ENCODE measurements at places on chromosomes 1 and 21. TPM values are rescaled to one million over a fixed set of nuclear protein-coding genes. Genes with fewer than 3 reads are reported as not detected.

Gene LRRC40
- 23.2 TPM for total RNA-seq

Gene NUDT4B
- 0.41 TPM for total RNA-seq

Gene RAB3B
- 0.07 TPM for total RNA-seq

Gene CCDC24
- 1.2 TPM for total RNA-seq

Gene C1orf50
- total RNA-seq, result 4.0 TPM

- no peak for DNase-seq
Measured at GRCh38 chr1:42231253-42231652, 66.7 kb upstream of the GUCA2A start.

- no peak for DNase-seq
Measured at GRCh38 chr1:155199792-155200191, 7.9 kb downstream of the THBS3 start.

- no peak for DNase-seq
Measured at GRCh38 chr21:45471525-45472221, 66.7 kb downstream of the COL18A1 start.

GRCh38 chr1:163094182-163094581, 25.0 kb downstream of the RGS4 start:
- DNase-seq, result no peak

GRCh38 chr1:245288796-245289195, 134.0 kb downstream of the KIF26B start:
- no peak for DNase-seq

DNA sequence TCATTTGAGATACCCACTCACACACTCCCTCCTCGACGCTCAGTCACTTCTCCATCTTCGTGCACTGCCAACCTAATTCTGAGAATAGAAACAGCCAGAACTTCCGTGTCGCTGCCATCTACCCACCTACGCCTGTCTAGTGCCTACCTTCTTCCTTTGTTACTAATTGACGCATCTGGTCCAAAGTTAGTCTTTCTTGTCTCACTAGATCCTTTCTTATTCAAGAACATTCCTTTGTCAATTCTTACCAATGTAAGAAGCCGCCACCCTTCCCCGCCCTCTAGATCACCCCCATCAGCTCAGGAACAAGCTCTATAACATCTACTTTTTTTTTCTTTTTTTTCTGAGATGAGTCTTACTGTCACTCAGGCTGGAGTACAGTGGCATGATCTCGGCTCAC, 3.7 kb downstream of the PADI6 start:
- no peak for DNase-seq

- no peak for DNase-seq
Measured at GRCh38 chr1:81510701-81511100, 290.0 kb upstream of the ADGRL2 start.

DNA sequence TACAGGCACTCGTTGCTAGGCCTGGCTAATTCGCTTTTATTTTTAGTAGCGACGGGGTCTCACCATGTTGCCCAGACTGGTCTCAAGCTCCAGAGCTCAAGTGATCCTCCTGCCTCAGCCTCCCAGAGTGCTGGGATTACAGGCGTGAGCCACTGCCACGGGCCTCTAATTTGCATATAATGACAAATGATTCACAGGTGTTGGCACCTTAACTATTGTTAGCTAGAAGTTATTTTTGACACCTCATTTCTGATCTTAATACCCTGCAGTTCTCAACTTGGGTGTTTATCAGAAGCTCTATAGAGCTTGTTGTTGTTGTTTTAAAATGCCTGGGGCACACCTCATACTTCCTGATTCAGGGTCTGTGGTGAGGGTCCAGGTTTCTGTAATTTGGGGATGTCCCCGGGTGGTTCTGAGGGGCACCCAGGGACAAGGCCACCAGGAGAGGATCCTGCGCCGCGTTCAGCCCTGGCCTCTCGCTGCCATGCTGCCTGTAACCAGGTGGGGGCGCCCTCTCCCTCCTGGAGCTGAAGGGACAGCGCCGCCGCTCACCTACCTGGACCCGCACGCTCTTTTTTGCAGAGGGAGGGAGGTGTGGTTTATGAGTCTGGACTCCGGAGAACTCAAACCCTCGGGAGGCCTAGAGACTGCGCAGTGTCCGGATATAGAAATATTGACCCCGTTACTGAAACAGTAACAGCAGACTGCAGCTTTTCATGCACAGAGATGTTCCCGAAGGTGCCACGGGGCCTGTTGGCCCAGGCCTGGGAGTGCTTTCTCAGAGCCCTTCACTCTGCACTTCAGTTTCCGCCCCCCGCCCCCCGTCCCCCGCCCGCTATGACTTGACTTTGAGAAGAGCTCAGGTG, 23.0 kb upstream of the NEK2 start:
- peak; percentile 92 for DNase-seq

Measured in activated CD4-positive, alpha-beta T cell treated with anti-CD3 and anti-CD28 coated beads for 36 hours (primary cell).